Activated CD4-positive, alpha-beta memory T cell treated with anti-CD3 and anti-CD28 coated beads, Interleukin-2, amount 10 ng/mL, durations not matched to agents 7 days and 5 days (primary cell): ENCODE measurements at places on chromosomes 16 and 17.

DNA sequence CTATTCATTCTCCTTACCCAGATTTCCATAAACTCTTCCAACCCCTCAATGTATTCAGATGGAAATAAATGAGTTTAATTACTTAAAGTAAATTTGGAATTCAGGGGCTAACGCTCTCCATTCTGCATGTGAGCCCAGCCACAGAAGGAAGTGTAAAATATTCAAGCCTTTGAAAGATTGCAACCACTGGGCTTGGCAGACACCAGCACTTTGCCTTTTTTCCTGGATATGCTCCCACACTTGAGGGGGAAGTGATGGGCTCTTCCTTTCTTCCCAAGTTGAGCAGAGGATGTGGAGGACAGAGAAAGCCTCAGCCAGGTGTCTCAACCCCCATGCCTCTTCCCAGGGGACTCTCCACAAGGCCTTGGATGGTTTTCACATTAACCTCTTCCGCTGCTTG lies 825.1 kb upstream of the EEF2KMT start:
- DNase-seq, result no peak

GRCh38 chr16:85157813-85158742 lies 45.8 kb upstream of the CIBAR2 start:
- no peak for DNase-seq

DNA sequence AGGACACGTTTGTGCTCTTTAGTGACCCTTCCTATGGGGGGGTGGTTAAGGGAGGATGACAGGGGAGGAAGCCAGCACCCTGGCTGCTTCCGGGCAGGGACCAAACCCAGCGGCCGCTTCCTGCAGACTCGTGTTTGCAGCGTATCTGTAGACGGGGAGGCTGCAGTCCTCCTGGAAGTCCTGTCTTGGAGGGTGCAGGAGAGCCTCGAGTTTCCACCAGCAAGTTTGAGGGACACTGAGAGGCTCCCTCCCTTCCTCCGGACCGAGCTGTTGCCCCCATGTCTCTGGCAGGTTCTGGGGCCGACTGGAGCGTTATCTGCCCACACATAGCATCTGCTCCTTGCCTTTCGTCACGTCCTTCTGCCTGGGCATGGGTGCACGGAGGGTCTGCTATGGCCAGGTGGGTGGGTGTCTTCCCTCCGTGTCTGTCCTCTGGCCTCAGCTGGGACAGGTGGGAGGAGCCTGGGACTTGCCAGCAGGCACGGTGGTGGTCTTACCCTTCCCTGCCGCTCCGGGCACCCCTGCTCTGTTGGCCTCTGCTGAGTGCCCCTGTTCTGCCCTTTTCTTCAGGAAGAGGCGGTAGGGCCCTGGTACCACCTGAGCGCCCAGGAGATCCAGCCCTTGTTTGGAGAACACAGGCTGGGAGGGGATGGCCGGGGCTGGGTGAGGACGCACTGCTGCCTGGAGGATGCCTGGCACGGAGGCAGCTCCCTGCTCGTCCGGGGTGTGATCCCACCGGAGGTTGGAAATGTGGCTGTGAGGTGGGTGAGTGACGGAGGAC lies 8.8 kb downstream of the ENGASE start:
- no peak for DNase-seq

- DNase-seq, result no peak
These were observed 6.5 kb downstream of the SNRNP25 start for GRCh38 chr16:60166-60565.

- DNase-seq, result no peak
These were observed 528 bp downstream of the PRSS27 start for GRCh38 chr16:2719328-2720063.

- no peak for DNase-seq
These were observed 15.9 kb downstream of the CASKIN1 start for GRCh38 chr16:2180461-2180860.

GRCh38 chr16:4273858-4274311 lies 1.1 kb upstream of the TFAP4 start:
- peak; percentile 59 for DNase-seq

DNA sequence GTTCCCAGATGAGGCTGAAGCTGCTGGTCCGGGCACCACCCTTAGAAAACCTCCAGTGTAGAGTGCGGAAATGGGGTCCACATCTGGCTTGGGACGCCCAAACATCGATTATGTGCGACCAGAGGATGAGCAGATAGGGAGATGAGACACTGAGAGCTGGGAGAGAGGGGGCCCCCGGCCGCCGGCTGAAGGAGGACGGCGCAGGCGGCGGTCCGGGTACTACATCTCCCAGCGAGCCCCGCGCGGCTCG lies 182 bp upstream of the SPECC1 start:
- no peak for DNase-seq
